ENCODE measurements at places on chromosomes 7 and 10. TPM values are rescaled to one million over a fixed set of nuclear protein-coding genes. Genes with fewer than 3 reads are reported as not detected.

GRCh38 chr7:122970740-122971725 is 24.5 kb downstream of the TAS2R16 start:
- no peak for DNase-seq

The ANKRD30A gene
- polyA plus RNA-seq, result not detected

GRCh38 chr7:44219371-44220045 is 18.7 kb downstream of the YKT6 start:
- DNase-seq, result no peak

The KAT6B gene
- 26.2 TPM for polyA plus RNA-seq

The ELAPOR2 gene
- polyA plus RNA-seq, result 0.96 TPM

DNA sequence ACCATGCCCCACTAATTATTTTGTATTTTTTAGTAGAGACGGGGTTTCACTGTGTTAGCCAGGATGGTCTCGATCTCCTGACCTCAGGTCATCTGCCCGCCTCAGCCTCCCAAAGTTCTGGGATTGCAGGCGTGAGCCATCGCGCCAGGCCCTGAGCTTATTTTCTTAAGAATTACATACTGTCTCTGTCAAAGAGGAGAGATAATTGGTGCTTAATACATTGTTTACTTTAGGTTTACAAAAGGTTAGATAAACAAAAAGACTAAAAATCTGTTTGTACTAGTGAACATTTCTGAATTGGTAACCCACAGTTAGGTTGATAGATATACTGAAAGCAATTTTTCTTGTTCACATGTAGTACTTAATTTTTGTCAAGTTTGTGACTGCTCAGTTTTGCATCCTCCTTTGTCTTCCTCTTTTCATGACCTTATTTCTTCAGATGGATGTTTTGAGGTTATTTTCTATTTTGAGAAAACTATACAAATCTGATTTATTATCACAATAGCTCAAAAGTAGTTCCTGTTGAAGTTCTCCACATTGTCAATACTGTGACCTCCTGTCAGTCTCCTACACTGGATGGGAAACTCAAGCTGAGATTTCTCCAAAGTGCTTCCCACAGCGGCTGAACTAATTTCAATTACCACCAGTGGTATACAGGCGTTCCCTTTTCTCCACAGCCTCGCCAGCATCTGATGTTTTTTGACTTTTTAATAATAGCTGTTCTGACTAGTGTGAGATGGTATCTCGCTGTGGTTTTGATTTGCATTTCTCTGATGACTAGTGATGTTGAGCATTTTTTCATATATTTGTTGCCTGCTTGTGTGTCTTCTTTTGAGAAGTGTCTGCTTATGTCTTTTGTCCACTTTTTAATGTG is 22.5 kb downstream of the HHEX start:
- no peak for DNase-seq

The CALHM1 gene
- polyA plus RNA-seq, result not detected

The LRRD1 gene
- polyA plus RNA-seq, result not detected

The PLA2G12B gene
- not detected for polyA plus RNA-seq

DNA sequence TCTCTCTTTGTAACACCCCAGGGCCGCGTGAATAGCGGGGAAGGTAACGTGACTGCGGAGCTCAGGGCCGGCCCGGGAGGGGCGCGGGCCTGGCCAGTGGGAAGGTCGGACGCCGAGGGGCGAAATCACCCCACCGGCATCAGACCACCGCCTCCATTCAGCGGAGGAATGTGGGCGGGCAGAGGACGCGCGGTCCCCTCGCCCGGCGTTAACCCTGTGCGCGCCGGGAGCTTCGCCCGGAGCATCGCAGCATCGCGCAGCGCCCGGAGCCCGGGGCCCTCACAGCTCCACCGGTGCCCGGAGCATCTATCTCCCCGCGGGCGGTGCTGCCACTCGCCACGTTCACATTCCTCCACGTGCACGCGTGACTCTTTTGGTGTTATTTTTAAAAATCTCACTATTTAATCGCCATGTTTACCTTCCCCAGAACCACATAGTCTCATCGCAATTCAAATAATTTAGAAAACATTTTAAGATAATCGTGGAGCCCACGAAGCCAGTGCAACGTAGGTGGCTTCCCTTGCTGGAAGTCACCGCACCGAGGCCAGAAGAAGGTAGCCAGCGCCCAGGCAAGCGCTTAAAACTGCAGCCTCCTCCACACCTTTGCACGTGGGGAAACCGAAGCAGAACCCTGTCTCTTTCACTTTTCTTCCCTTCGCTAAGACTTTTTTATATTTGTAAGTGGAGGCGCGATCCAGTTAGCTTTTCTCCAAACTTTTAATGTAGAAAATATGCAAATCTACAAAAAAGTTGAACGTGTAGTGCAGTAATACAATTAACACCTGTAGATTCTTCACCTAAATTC is 21.8 kb downstream of the FGFBP3 start:
- DNase-seq, result no peak

DNA sequence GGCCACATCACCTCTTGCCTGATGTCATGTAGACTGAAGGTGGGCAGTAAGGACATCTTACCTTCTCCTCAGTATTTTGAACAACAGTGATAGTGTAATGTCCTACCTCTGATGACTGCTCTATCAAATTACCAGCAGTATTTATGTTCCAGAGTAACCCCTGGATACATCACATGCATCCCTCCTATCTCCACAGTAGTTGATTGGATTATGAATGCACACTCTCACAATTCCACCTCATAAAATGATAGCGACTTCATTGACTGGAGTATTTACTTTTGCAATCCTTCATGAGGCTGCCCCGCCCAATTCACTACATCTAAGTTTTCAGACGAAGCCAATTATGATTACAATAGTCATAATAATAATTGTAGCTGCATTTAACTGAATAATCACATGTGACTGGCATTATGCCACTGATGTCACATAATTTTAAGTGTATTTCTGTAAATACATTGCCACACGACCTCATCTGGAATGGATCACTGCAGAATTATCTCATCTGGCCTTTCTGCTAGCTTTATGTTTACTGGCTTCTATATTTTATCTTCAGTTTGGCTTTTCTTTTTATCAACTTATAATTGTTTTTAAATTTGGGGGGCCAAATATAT is 268.9 kb downstream of the SLC25A13 start:
- DNase-seq, result no peak

DNA sequence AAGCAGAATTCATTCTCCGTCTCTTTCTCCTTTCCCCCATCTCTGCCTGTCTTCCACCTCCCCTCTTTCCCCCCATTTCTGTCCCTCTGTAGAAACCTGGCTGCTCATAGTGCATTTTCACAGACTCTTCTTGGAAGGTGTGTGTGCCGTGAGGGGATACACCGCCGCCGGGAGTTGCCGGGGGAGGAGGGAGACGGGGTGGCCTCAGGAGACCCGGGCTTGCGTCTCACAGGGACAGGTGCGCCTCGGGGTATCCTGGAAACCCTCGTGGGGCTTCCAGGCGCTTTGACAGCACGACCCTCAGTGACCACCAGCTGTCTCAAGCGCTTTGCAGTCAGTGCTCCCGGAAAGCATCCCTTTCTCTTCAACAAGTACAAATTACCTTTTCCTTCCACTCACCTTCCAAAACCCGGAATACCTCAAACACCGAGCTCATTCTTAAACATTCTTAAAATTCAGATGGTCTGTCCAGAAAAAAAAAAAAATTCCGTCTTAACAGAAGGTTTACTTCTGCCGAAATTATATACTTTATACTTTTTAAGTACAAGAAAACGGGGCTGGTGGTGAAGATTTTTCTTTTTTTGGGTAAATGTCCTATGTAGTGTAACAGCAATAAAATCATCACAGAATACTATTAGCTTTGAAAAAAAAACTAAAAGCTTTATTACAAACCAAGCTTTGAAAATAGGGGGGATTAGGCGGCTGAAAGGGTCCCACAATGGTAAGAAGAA is 8.2 kb downstream of the EMX2 start:
- no peak for DNase-seq

DNA sequence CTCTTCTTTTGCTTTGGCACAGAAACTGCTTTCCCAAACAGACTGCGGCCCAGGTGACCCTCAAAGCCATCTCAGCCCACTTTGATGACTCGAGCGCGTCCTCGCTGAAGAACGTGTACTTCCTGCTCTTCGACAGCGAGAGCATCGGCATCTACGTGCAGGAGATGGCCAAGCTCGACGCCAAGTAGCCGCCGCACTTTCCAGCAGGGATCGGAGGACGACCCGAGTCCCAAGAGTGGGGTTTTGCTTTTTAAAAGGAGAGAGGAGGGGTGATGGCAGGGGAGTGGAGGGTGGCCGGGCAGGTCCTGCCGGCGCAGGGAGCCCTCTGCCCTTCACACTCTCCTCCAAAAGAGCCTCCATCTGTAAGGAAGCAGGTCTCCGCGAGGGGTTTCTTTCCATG is 21.1 kb downstream of the AIFM2 start:
- no peak for DNase-seq

The NPC1L1 gene
- not detected for polyA plus RNA-seq

- DNase-seq, result peak; percentile 87
These were observed 81.7 kb downstream of the RNF216 start for GRCh38 chr7:5699467-5700384.

- DNase-seq, result no peak
These were observed 22.0 kb upstream of the TM9SF3 start for GRCh38 chr10:96608805-96609204.

- no peak for DNase-seq
These were observed 193.1 kb downstream of the WDR37 start for GRCh38 chr10:1249142-1249920.

The AOC1 gene
- not detected for polyA plus RNA-seq

The PILRA gene
- polyA plus RNA-seq, result 0.35 TPM

The PPP1R3C gene
- polyA plus RNA-seq, result not detected

The TUBAL3 gene
- polyA plus RNA-seq, result not detected

GRCh38 chr10:28331841-28332240 is 29.0 kb upstream of the MPP7 start:
- no peak for DNase-seq

GRCh38 chr7:105697753-105698152 is 116.5 kb upstream of the EFCAB10 start:
- DNase-seq, result no peak

GRCh38 chr10:60293581-60294175 is 96.0 kb downstream of the ANK3 start:
- DNase-seq, result no peak

Measured in naive thymus-derived CD8-positive, alpha-beta T cell (primary cell).